ENCODE measurements at places on chromosomes 12 and 14. TPM values are rescaled to one million over a fixed set of nuclear protein-coding genes. Genes with fewer than 3 reads are reported as not detected.
A peak's percentile ranks its signal among the peaks of the same experiment; 100 is the strongest.

PHETA1 gene
- total RNA-seq, result 19.8 TPM

SOAT2 gene
- total RNA-seq, result 0.27 TPM

RHEBL1 gene
- not detected for total RNA-seq

SIX6 gene
- total RNA-seq, result not detected

DNA sequence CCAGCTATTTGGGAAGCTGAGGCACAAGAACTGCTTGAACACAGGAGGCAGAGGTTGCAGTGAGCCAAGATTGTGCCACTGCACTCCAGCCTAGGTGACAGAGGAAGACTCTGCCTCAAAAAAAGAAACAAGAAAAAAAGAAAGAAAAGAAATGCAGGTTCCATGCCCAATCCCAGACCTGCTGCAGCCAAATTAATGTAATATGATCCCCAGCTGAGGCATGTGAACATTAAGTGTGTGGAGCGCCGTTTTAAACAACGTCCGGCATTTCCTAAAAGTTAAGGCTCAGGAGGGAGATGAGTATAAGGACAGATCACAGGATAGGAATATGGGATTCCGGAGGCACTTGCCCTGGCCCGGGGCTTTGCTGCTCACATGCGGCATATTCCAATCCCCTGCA lies 162.9 kb downstream of the KSR2 start:
- DNase-seq, result no peak

COL2A1 gene
- total RNA-seq, result 0.39 TPM

LRRIQ1 gene
- total RNA-seq, result 0.04 TPM

CD4 gene
- 3.5 TPM for total RNA-seq

- peak; percentile 91 for DNase-seq
Observed at GRCh38 chr14:35385042-35385839, 19.3 kb downstream of the NFKBIA start.

- no peak for DNase-seq
Observed at GRCh38 chr14:50520947-50521815, 11.2 kb downstream of the MAP4K5 start.

- DNase-seq, result no peak
Observed at GRCh38 chr12:53857666-53858065, 81.0 kb upstream of the HOXC13 start.

PTPRR gene
- total RNA-seq, result 0.21 TPM

CBLN3 gene
- total RNA-seq, result 1.2 TPM

DNA sequence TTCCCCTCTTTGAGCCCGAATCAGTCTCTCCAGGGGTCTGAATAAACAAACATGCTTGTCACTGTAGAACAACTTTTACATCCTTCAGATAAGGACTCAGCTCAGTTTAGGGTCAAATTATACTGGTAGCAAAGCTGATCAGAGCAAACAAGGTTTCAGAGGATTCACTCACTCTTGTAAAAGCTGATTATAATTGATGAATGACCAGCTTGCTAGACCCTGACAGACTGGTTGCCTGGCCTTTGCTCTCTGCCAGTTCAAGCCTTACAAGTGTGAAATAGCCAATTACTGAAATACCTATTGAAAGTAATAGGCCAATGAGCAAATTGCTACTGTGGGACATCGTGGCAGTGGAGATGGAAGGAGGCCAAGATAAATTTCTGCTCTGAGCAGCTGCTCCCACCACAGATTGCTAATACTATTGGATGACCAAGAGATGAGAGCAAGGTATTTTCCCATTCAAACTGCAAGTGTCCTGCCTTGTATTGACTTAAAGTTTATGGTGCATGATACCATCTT lies 177.6 kb downstream of the PDZRN4 start:
- no peak for DNase-seq

DCN gene
- 449 TPM for total RNA-seq
